Activated CD4-positive, alpha-beta T cell treated with anti-CD3 and anti-CD28 coated beads for 4 hours (primary cell): ENCODE measurements at places on chromosomes 3 and 15.
A peak's percentile ranks its signal among the peaks of the same experiment; 100 is the strongest.

- DNase-seq, result no peak
These were observed 186.9 kb downstream of the PDZRN3 start for GRCh38 chr3:73437828-73438227.

DNA sequence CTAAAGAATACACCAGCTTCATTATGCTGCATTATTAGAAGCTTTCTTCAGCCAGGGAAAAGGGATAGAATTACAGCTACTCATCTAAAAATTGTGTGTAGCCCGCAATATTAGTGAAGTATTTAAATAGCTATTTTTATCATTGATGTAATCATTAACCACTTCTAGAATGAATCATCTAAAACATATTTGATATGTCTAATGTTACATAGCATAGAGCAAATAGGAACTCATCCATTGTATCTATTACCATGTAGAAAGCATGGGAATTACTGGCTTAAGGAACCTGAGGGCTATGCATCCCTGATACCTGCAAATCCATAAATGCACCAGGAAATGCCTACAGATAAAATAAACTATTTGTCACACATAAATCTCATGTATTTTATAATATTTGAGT is 54.5 kb upstream of the VGLL3 start:
- no peak for DNase-seq

DNA sequence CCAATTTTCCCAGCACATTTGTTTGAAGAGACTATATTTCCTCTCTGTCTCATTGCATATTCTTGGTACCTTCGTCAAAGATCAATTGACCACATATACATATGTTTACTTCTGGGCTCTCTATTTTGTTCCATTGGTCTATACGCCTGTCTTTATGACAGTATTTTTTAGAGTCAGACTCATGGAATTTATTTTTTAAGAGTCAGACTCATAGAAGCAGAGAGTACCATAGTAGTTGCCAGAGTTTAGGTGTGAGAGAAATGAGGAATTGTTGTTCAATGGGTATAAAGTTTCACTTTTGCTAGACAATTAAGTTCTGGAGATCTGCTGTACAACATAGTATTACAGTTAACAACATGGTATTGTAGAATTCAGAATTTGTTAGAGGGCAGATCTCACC is 27.1 kb downstream of the PLA2G4F start:
- DNase-seq, result no peak

- no peak for DNase-seq
These were observed 226.8 kb upstream of the ST8SIA2 start for GRCh38 chr15:92166751-92167405.

DNA sequence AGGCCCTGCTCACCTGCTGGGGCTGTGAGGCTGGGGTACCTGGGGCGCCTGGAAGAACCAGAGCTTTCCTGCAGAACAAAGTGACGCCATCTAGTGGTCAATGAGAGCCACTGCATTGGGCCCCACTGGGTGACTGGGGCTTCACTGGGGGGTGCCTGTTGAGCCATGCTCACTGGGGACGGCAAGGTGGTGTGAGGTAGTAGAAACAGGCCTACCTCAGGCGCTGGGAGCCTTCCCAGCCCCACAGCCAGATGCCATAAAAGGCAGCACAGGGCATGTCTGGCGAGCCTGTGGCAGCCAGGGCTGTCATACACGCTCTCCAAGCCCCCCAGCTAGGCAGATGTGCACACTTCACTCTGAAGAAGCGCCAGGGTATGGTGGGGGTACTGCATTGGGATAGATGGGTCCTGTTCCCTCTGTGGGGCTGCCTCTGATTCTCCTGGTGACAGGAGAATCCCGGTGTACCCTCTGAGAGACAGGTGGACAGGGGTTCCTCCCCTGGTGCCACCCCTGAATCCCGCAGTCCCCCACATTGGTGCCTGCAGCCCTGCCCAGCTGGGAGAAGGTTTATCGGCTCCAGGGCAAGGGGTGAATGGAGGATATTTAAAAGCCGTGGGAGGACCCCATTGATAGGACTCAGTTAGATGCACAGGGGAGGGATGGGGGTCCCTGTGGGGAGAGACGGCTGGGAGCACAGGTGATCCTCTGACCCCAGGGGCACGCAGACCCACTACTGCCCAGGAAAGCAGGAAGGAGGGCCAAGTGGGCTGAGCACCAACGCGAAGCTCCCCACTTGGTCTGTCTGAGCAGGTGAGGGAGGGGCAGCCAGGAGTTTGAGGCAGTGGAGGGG is 178.8 kb downstream of the NSMCE3 start:
- peak; percentile 18 for DNase-seq

DNA sequence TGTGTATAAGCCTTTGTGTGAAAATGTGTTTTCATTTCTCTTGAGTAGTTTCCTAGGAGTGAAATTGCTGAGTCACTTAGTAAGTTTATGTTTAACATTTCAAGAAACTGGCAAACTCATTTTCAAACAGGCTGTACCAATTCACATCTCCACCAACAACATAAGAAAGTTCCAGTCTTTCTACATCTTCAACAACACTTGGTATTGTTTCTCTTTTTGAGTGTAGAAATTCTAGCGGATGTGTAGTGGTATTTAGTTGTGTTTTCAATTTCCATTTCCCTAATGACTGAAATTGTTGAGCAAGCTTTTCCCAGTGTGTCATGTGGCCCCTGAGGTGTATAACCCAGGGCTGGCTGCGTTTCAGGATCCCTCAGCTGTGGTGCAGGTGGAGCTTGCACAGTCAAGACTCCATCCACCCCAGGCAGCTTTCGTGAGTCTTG is 258.5 kb downstream of the PDCD6IP start:
- DNase-seq, result no peak
